ENCODE measurements at places on chromosomes 3 and 15.

- DNase-seq, result no peak
Measured at GRCh38 chr3:85835857-85836440, 877.2 kb downstream of the CADM2 start.

- DNase-seq, result no peak
Measured at GRCh38 chr15:67820992-67821783, 4.1 kb upstream of the SKOR1 start.

DNA sequence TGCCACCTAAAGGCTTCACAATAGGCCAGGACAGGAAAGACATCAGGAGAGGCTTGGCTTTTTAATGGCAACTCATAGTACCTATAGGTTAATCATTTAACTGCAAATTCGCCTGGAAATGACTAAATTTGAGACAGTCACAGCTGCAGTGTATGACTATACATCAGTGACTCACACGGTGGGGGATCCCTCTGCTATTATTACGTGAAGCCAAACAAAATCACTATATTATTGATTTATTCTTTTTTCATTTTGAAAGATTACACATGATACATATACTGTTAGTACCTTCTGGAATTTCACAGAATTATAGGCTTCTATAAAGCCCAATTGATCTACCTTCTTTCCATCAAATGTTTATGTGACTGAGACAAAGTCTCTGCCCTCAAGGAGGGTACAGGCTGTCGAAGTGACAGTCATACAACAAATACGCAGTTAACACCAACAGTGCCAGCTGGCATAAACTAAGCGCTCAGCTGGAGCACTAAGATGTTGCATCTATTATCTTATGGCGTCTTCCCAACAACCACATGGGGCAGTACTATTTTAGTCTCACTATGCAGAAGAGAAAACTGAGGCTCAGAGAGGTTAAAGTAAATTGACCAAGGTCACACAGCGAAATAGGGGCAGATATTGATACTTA, 82.0 kb upstream of the LMOD3 start:
- DNase-seq, result no peak

GRCh38 chr3:100902572-100902971, 90.6 kb downstream of the ABI3BP start:
- no peak for DNase-seq

GRCh38 chr3:178300441-178300959, 235.7 kb upstream of the KCNMB2 start:
- DNase-seq, result no peak

- DNase-seq, result no peak
Measured at GRCh38 chr3:52222319-52223221, 2.9 kb downstream of the TLR9 start.

DNA sequence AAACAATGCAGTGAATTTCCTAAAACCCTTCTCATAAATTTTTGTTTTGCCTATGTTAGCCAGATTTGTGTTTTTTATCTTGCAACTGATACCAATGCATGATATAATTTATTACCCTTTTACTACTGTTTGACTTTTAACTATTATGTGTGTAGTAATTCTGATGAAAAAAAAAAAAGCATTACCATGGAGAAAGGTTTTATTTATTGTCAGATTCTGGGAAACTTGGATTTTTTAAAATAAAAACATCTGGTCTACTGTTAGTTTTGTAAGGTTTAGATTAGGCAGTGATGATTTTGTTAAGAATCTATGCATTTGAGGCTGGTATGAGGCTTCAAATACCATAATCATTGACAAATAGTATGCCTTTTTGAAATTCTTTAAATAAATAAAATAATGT, 470.4 kb upstream of the ROBO1 start:
- no peak for DNase-seq

- DNase-seq, result no peak
Measured at GRCh38 chr3:86968244-86968932, 22.6 kb downstream of the VGLL3 start.

DNA sequence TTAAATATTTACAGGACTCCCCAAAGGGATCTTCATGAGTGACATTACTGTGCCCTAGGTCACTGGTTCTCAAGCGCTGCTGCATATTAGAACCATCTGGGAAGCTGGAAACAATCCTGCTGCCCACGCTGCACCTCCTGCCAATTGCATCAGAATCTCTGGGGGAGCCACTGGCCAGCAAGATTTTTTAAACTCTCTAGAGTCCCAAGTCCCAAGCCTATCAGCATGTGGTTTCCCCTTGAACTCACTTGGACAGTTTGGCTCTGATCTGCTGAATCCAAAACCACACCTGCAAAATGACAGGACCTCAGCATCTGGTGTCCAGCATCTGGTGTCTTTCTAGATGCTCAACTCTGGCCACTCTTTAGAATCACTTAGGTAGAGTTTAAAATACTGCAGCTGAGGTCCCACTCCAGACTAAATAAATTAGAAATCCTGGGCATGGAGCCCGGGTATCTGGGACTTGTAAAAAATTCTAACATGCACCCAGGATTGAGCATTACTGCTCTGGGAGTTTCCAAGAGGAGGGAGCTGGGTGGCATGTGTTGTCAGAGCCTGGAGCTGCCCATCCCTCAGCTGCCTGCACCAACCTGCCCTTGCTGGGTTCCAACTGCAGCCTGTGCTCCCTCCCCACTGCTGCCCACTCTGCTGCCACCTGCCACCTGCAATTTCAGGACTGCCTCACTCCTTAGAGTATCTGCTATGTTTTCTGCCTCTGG, 311.3 kb downstream of the SLC9A9 start:
- DNase-seq, result no peak

GRCh38 chr3:154872696-154873095, 207.4 kb upstream of the MME start:
- no peak for DNase-seq

GRCh38 chr3:13474776-13475303, 5.3 kb upstream of the HDAC11 start:
- DNase-seq, result no peak

- DNase-seq, result no peak
Measured at GRCh38 chr3:183911763-183912506, 27.3 kb upstream of the PARL start.

GRCh38 chr3:111684640-111685039, 89.5 kb upstream of the ZBED2 start:
- DNase-seq, result no peak

GRCh38 chr3:178195824-178196223, 340.4 kb upstream of the KCNMB2 start:
- no peak for DNase-seq

DNA sequence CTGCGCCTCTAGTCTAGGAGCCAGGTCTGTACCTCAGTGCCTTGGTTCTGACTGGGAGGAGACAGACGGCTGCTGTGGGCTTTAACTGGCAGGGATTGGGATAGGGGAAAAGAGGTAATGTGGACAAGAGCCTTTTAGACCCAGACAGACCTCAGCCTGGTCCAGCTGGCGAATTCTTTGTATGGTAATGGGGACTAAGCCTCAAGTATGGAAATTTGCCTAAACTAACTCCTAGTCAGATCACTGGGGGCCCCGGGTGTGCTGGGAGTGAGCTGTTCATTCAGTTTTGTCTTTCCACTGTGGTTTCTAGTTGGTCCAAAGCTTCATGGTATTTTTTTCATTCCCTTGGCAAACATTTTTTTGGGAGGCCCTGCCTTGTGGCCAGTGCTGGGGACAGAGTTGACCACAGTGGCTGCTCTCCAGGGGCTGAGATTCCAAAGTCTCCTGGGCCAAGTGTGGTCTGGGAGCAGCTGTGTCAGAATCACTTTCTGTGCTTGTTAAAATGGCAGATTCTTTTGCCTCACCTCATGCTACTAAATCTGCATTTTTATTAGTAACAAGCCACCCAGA, 261.4 kb upstream of the C2CD4B start:
- no peak for DNase-seq

DNA sequence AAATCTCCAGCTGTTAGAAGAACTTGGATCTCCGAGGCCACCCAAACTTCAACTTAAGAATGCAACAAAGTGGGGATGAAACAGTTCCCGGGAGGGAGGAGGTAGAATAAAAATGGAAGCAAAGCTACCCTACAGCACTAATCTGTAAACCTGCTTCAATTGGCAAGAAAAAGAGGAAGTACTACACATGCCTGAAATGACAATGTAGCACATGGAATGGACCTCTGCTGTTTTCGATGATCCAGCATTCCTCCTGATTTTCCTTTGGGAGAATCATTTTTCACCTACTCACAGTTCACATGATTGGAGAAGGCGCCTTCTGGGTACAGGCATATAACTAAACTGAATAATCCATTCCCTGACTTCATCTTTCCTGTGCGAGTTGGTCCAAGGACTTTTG, 1081.5 kb downstream of the FHIT start:
- DNase-seq, result no peak

DNA sequence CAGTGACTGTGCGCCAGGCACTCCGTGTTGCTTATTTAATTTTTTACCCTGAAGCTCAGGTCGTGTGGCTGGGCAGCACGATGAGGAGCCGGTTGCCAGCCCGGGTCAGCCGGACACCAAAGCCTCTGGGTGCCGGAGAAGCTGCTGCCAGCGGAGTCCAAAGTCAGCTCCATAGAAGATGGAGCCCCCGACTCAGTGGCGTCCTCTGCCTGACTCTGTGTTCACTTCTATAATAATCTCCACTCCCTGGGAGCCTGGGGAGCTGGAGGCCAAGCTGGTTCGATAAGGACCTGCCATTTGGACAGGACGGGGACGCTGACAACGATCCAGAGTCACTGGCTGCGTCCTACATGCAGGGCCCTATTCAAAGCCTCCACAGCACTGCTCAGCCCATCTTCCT, 78.6 kb downstream of the VGLL4 start:
- no peak for DNase-seq

DNA sequence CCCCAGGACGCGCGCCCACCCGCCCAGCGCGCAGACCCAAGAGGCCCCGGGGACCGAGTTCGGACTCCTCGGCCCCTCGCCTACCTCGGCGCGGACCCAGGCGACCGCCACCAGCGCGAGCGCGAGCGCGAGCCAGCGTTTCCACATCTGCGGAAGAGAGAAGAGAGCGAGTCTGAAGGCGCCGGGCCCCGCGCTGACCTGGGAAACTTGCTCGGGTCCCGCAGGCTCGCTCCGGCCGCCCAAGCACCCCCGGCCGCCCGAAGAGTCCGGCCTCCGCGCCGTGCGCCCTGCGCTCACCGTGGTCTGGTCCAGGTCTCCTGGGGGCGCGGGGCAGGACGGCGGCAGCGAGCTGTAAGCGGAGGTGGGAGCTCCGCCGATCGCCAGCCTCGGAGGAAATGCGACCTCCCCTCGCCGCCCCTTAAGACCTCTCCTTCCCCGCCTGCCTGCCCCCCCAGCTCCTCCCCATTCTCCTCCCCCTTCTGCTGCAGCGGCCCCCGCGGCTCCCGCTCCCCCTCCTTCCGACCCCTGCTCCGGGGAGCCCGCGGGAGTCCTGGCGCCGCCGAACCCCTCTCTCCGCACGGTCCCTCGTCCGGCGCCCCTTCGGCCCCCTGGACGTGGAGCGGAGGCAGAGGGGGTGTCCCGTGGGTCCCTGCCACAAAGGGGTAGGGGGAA, at the start of gene FSTL1:
Gene FSTL1, minus strand, starts transcription at position 393 of the 672 bp plus-strand sequence. Its CDS starts 246 bp downstream, at position 147.
- DNase-seq, result no peak

- no peak for DNase-seq
Measured at GRCh38 chr3:53239800-53240199, 16.0 kb downstream of the TKT start.

DNA sequence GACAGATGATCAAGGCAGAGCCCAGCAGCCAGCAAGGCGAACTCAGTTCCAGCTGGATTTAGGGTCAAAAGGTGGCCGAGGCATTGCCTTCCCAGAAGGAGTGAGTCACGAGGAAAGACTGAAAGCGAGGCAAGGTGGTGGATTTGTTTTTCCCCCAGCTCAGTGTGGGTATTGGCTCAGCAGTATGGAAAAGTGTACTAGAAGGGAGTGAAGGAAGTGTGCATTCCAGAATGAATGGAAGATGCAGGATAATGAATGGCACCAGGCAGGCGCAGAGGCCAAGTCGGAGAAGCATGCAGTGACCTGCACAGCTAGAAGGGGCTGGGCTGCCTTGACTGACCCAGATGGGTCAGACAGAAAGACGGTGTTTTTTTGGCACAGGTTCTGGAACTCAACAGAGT, 46.3 kb downstream of the FOXP1 start:
- no peak for DNase-seq

DNA sequence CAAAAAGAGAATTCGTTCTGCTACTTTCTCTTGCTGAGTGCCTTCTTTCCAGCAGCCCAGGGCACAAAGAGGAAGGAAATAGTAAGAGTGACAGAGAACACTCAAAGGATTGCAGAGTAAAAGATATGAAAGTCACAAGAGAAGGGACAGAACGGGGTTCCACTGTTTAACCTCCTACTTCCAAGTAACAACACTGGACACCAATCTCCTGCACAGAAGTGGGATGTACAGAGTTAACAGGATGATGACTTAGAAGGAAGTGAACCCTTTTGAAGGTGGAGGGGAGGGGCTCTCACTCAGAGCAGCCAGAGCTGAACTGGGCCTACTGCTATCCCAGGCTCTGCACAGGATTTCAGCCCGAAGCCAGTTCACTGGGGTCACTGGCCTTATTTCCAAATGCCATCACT, 130.1 kb upstream of the PRICKLE2 start:
- DNase-seq, result no peak

GRCh38 chr15:58669108-58669507, 80.4 kb downstream of the ADAM10 start:
- DNase-seq, result no peak

- no peak for DNase-seq
Measured at GRCh38 chr3:145892869-145893268, 268.1 kb downstream of the PLOD2 start.

DNA sequence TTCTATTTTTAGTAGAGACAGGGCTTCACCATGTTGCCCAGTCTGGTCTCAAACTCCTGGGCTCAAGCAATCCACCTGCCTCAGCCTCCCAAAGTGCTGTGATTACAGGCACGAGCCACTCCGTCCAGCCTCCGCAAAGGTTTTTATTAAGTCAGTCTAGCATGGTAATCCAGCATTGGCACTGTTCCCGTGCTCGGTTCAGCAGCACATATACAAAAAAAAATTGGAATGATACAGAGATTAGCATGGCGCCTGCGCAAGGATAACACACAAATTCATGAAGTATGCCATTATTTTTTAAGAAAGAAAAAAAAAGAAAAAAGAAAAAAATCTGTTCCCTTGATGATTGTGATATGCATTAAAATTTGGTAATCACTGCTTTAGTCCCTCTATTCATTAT, 8.5 kb downstream of the CKMT1A start:
- DNase-seq, result no peak

DNA sequence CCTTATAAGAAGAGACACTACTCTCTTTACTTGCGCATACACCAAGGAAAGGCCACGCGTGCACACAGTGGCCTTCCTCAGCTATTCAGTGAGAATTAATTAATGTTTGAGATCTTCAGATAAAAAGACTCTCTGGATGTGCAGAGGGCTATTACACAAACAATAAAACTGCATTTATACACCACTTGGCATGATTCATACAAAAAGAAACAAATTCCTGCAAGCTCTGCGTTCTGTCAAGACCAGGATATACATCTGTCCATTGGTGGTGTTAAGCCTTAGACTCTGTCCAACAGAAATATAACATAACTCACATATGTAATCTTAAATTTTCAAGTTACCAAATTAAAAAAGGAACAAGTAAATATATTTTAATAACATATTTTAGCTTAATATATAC, 55.2 kb upstream of the TSC22D2 start:
- DNase-seq, result no peak

GRCh38 chr3:128547368-128547987, 54.5 kb upstream of the GATA2 start:
- DNase-seq, result no peak
